ENCODE measurements at places on chromosomes 5 and 9.
A peak's percentile ranks its signal among the peaks of the same experiment; 100 is the strongest.

- no peak for DNase-seq
These were observed 190.3 kb downstream of the WDR70 start for GRCh38 chr5:37569466-37569865.

- DNase-seq, result peak; percentile 80
These were observed at the start of gene MAST4 for GRCh38 chr5:66595756-66596635. Gene MAST4, plus strand, starts transcription at chr5:66596393. Its CDS starts 263 bp downstream, at chr5:66596656.

GRCh38 chr9:89386797-89387196 lies 68.5 kb downstream of the SECISBP2 start:
- no peak for DNase-seq

DNA sequence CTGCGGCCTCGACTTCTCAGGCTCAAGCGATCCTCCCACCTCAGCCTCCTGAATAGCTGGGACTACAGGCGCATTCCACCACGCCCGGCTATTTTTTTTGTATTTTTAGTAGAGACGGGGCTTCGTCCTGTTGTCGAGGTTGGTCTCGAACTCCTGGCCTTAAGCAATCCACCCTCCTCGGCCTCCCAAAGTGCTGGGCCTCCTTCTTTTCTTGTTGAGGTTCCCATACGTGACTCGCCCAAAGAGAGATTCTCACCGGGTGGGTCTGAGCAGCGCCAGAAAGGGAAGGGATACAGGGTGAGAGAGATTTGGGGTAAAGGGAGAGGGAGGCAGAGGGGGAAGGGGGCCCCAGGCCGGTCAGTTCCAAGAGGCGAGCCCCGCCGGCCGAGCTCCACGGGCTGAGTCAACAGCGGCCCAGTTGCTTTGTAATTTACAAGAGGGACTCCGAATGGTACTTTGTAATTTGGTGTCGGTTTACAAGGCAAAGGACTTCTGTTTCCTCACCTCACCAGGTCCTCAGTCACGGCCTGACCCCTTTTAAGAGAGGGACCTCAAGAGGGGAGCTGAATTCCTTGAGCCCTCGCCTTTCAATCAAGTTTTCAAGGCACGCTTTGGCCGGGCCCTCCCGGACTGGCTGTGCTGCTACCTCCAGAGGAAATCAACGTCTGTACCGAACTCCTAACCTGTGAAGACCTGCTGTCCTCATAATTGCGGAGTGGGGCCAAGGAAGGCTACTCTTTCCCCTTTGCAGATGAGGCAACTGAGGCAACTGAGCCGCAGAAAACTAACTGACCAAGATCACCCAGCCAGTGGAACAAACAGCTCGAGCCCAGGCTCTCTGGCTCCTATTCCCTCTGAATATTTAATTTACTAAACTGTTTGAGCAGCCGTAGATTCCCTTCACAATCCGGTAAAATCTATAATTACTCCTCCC lies 3.3 kb upstream of the DMRT2 start:
- DNase-seq, result no peak

- no peak for DNase-seq
These were observed 89.6 kb downstream of the MUSK start for GRCh38 chr9:110758201-110758600.

GRCh38 chr9:19464061-19464763 lies 55.4 kb downstream of the ACER2 start:
- DNase-seq, result no peak

DNA sequence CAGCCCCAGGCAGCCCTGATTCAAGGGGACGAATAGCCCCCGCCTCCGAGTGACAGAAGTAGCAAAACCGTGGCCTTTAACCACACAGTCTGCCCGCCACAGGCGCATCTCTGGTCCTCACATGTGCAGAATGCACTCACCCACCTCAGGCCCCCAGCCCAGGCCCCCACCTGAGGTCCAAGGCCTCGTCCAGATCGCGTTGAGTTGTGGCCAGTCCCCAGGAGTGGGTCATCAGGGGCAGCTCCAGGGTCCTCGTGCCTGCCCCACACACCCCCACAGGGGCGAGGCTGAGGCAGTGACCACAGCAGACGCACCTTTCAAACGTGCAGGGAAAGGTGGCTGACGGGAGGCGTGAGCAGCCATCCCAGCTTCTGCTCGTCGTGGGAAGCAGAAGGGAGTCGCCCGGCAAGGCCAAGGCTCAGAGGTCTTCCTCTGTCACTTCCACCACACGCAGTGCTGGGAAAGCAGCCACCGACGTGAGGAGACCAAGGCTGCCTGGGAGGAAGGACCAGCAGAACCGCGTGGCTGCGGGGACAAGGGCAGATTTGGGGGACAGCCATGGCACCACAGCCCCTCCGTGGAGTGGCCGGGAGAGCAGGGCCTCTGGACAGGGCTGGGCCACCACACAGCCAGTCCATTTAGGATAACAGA lies 77.8 kb upstream of the OTULINL start:
- DNase-seq, result no peak

GRCh38 chr9:97140566-97140965 lies 101.6 kb upstream of the CTSV start:
- DNase-seq, result no peak

DNA sequence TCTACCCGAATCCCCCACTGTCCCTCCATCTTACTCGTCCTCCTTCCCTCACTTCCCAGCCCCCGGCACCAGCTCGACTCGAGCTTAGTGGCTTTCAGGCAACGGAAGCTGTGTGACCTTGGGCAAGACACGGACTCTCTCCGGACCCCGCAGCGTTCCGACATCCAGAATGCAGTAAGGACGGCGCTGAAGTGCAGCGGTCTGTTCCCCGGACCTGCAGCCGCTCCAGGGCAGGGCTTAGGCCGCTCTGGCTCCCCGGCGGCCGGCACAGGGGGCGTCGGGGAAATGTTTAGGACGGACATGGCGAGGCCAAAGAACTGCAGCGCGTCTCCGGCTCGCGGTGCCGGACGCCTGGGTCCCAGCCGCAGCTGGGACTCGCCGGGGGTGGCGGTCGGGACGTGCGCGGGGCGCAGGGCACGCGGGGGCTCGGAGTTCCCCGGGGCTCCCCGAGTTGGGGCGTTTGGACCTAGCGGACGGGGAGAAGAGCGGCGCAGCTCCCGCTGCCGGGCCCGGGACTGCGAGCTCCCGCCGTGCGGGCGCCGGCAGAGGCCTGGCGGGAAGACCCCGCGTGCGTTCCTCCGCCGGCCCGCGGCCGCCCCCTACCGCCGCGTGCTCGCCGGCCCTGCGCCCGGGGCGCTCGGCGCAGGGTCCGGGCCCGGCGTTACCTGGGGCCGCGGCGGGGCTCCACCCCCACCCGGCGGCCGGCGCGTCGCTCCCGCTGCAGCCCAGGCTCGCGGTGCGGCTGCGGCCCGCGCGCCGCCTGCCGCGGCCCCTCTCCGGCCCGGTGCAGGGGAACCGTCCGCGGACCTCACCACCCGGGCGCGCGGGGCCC lies 5.6 kb upstream of the RNF44 start:
- DNase-seq, result peak; percentile 36

All from activated CD4-positive, alpha-beta T cell treated with anti-CD3 and anti-CD28 coated beads, Interleukin-2, amount 50 U/mL, for 48 hours (primary cell).